ENCODE measurements at places on chromosomes 6 and 20.

DNA sequence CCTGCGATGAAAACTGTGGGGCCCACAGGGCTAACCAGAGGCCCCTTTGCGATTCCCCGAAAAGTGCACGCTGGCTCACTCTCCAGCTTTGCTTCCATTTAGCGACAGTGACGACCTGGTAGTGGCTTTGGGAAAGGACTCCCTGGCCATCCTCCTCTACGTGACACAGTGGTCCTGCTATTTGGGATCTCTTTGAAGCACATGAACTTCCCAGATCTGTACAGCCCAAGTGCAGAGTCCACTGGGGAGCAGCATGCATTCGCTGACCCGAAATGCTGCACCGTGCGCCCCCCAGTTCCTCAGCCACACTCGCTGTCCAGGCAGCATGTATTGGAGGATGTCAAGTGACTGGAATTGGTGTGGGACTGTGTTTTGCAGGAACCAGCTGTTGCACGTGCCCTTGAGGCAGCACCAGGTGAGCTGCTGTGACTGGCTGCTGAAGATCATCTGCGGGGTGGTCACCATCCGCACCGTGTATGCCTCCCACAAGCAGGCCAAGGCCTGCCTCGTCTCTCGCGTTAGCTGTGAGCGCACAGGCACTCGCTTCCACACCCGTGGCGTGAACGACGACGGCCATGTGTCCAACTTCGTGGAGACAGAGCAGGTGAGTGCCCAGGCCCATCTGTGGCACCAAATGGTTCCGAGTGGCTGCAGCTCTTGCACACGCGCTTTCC lies 51.6 kb downstream of the SYNJ2 start:
- DNase-seq, result no peak

- DNase-seq, result peak; percentile 11
These were observed 348.9 kb upstream of the KCNQ5 start for GRCh38 chr6:72272958-72273357.

GRCh38 chr6:26555505-26556262 lies 17.5 kb downstream of the HMGN4 start:
- no peak for DNase-seq

- no peak for DNase-seq
These were observed 4.5 kb downstream of the FLRT3 start for GRCh38 chr20:14332866-14333265.

DNA sequence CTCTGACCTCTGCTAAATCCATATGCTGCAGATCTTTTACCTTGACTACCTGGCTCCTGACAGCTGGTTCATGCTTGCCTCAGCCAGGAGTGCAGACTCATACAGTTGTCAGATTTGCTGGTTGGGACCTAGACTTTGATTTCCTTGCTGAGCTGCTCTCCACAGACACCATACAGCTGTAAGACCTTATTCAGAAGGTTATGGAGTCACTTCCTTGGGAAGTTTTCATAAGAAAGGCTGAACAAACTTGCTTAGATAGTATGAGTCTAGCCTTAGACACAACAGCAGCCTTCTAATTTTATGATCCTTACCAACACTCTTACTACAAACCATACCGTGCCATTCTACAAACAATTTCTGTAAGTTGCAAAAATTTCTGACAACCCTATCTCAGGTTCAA lies 102.9 kb downstream of the EDN1 start:
- DNase-seq, result no peak

DNA sequence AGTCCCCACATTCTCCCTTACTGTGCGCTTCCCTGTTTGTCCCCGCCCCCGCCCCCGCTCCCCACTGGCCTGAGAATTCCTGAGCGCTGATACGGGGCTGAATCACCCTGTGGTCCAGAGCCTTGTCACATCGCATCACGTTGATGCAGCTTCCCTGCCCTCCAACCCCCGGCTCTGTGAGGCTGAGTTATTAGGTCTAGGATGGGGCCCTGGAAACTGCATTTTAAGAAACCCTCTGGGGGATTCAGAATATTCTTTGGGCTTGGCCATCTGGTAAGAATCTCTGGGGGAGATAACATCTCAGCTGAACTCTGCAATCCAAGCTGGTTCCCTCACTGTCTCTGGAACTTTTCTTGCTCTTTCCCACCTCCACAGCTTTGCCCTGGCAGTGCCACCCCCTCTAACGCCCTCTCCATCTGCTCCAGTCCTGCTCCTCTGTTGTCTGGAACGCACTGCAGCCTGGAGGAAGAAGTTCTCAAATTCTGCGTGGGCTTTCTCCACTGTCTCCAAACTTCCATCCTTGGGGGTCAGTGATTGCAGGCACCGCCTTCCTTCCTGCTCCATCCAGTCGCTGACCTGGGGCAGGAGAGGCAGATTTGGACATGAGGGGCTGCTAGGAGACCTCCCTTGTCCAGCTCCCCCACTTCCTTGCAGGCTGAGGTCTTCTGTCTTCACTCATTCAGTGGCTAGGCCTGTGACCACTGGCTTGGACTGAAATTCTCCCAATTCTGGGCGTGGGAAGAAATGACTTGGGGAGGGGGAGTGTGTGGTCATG lies 42.6 kb downstream of the KIAA1755 start:
- DNase-seq, result peak; percentile 87

DNA sequence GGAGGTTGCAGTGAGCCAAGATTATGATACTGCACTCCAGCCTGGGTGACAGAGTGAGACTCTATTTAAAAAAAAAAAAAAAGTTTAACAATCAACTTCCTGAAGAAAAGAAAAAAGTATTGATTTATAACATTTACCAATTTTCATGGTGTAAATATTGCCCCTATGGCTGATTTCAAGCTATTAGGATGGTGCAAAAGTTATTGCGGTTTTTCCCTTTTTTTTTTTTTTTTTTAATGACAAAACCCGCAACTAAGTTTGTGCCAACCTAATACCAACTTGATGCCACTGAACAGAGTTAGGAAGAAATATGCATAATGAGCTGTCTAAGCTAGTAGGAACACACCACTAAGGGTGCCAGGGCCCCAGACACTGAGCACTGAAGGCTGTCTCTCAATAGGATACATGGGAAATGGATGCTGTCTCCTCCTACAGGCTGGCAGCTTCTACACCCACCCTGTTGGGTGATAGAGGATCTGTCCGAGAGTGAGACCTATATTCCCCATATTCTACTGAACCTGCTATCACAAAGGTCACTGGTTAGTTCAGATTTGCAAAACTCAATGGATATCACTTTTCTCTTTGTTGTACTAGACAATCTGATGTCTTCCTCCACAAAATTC lies 6.5 kb upstream of the PERP start:
- DNase-seq, result no peak

- no peak for DNase-seq
These were observed 17.5 kb upstream of the NRN1 start for GRCh38 chr6:6024220-6024619.

GRCh38 chr6:145643760-145644159 lies 91.6 kb downstream of the EPM2A start:
- no peak for DNase-seq

DNA sequence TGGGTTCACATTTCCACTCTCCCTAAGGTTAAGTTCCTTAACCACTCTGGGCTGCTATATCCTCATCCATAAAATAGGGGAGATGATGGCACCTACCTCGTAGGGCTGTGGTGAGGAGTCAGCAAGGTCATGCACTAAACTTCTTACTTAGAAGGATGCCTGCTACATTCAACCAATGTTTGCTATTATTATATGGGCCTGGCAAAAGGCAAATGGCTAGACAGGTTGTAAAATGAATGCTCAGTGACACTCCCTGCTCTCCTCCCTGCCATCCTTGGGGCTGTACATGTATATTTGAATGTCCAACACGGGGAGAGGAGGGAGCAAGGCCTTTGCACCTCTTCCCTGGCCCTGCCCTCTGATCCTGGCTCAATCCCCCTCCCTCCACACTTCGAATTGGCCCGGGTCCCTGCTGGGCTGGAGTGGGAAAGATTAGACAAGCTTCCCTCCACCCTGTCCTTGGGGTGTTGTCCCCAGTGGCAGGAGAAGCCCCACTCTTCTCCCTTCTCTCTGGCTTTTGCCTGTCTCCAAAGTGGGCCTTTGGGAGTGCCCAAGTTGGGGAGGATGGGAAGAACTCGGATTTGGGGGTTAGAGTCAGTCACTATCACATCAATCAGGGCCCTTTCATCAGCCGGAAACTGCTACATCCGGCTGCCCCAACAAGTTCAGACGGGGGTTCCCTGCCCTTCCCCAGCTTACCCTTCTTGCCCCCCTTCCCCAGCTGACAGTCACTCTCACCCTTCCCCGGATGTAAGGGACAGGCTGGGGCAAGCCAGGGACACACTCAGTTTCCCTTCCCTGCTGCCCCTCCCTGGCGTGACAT lies 36.3 kb upstream of the VEGFA start:
- DNase-seq, result no peak

GRCh38 chr20:37075932-37076685 lies 19.7 kb downstream of the RBL1 start:
- DNase-seq, result no peak

DNA sequence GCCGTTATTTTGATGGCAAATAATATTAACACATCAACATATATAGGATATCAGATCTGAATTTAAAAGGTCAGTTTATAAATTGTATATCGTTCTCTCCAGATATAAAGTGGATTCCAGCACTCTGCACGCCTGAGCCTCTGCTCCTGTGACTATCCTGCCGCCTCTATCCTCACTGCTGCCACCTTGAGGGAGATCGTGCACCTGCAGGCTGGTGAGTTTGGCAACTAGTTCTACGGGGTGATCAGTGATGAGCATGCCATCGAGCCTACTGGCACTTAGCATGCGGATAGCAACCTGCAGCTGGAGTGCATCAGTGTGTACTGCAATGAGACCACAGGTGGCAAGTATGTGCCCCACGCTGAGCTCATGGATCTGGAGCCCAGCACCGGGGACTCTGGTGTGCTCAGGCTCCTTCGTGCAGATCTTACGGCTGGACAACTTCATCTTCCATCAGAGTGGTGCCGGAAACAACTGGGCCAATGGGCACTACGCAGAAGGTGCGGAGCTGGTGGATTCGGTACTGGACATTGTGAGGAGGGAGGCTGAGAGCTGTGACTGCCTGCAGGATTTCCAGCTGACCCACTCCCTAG lies 84.9 kb downstream of the FBXO5 start:
- DNase-seq, result no peak

GRCh38 chr6:71730284-71730683 lies 156.1 kb upstream of the RIMS1 start:
- DNase-seq, result no peak

DNA sequence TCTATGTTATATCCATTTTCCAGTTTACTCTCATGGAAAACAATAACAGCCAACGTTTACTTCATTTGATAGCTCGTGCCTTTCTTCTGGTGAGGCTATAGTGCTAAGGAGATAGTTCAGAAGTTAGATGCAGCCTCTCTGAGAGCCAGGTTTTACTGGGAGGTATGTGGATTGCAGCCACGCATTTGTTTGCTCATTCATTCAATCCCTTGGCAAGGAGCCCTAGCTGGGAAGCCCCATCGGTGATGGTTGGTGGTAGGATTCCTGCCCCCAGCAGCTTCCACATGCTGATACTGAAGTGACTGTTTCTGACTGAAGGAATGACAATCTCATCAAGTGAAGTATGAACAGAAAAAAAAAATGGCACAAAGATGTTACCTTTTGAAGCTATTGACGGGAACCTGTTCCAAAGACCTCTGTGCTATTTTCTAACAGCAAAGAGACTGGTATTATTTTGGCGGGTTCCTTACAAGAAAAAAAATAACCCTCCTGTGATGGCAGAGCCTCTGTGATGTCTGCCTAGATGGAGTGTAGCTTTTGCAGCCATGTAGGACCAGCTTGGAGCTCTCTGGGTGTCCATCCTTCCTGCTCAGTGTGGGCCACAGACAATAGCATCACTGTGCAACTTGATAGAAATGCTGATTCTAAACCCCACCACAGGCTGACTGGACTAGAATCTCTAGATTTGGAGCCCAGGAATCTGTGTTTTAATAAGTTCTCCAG lies 30.6 kb downstream of the SNAP25 start:
- DNase-seq, result no peak

- no peak for DNase-seq
These were observed 266.0 kb upstream of the ID4 start for GRCh38 chr6:19571176-19571575.

DNA sequence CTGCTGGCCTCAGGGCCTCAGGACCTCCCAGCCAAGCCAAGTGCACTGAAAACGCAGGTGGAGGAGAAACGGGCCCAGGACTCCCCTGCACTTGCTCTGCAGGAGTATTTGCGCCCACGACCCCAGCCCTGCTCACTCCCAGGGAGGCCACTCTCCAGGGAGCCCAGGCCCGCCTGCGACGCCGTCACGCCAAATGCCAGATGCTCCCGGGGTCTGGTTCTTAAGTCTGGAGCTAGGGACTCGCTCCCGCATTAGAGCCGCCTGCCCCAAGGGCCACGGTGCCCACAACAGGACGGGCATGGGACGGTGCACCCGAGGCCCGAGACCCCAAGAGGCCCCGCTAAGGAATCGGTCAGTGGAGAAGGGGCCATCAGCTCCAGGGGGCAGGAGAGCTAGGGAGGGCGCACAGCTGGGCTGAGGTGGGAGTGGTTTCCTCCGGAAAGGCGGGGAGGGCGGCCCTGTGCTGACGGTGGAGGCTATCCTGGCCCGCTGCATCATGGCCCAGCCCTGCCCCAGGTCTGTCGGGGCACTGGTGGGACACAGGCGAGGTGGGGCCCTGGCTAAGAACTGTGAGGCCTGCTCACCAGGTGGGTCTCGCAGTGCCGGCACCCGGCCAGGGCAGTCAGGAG lies 44.1 kb upstream of the CHRNA4 start:
- no peak for DNase-seq

DNA sequence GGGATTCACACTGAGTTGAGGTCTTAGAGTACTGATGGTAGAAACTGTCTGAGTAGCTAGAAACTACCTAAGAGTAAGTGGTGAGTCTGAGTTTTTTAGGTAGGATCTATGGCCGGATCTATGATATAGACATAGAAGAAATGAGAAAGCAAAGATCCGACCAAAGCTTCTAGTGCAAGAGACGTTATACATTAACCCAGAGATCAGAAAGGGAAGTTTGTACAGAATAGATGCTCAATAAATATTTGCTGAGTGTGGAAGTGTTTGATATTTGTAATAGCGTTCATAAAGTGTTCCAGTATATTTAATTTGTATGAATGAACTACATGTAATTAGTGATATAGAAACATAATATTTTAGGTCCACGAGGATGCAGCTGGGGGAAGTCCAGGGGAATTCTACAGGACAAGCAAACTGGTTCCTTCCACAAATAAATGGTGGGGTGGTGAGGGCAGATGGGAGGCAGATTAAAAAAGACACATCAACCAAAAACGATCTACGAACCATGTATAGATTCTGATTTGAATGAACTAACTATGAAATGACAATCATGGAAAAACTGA lies 31.9 kb upstream of the JARID2 start:
- DNase-seq, result no peak

All from GM04503 (cell line).